KG1 (cell line): ENCODE measurements at places on chromosomes 3 and 15.

DNA sequence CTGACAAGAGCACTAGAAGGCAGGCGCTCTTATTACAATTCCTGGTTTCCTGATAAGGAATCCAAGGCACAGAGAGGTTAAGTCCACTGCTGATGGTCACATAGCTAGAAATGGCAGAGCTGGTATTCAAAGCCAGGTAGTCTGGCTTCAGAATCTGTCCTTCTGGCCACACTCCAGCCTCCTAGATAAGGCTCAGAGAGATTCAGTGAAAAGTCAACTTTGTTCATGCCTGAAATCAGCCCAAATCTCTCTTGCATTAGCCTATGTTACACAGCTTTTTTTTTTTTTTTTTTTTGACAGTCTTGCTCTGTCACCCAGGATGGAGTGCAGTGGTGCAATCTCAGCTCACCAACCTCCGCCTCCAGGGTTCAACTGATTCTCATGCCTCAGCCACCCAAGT is 21.1 kb upstream of the CMTM8 start:
- DNase-seq: no peak

GRCh38 chr15:44804298-44805046 is 68.1 kb downstream of the TRIM69 start:
- no peak for DNase-seq

- no peak for DNase-seq
These were observed 86.9 kb upstream of the C15orf39 start for GRCh38 chr15:75114796-75115195.

- DNase-seq: no peak
These were observed 5.0 kb upstream of the UACA start for GRCh38 chr15:70768257-70768883.

DNA sequence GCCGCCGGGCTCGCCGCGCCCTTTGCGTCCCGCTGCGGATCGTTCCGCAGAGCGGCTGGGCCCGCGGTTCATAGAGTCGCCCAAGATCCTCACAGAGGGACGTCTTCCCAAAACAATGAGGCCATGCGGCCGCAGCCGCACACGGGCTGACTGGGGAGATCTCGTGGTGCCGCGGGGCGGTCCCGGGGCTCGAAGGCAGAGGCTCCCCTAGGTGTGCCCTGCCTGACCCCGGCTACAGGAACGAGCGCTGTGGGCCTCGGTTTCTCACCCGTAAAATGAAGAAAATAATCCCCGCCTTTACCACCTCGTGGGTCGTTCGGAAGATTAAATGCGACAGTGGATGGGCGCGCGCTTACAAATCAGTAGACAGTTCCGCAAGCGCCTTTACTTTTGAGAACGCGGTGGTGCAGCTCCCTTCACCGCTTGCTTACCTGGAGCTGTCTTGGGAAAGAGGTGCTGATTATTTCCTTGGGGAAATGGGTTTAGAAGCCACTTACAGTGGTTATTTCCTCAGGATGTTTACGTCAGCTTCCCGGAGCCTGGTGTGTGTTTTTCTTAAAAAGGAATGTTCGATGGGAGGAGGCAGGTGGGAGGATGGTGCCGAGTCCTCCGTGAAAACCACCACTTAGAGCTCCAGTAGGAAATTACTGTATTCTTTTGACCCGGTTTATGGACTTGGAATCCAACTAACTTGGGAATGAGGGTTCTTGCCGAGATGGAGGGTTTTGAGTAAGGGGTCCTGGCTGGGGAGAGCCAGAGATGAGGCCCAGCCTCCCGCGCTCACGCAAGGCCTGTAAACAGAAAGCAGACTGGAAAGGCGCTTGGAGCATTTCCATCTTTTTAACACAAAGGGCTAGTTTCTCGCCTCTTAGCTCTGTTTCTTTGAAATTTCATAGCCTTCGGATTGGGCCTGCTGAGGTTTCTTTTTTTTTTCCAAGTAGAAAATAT is 1.9 kb upstream of the MEX3B start:
- no peak for DNase-seq
